Endothelial cell (in vitro differentiated cells): ENCODE measurements at places on chromosomes 2 and 18.

DNA sequence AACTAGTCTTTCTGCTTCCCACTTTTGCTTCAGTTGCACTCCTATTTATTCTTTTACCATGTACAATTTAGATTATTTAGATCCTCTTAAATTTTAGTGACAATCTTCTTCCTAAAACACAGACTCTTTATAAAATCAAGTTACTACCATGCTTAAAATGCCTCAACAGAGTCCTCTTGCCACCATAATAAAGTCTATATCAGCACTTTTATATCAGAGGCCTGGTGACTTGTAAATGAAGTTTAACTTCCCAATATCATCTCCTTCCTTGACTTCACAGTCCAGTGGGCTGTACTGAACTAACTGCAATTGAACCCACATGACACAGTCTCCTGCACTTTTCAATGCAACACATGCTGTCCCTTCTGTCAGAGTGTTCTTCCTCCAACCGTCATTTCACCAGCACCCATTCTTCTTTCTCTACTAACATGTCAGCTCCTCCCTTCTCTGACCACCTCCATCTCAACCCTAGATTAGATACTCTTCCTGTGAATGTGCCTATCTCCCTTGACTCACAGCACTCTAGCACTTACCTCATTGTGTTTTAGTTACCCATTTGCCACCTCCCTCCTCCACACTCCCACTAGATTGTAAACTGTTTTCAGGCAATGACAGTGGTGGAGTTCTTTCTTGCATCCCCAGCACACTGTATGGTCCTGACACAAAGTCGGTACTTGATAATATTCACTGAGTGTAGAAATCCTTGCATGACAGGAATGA is 414.9 kb downstream of the SATB2 start:
- DNase-seq: no peak

GRCh38 chr2:70201831-70202230 is 11.0 kb upstream of the C2orf42 start:
- DNase-seq: no peak

DNA sequence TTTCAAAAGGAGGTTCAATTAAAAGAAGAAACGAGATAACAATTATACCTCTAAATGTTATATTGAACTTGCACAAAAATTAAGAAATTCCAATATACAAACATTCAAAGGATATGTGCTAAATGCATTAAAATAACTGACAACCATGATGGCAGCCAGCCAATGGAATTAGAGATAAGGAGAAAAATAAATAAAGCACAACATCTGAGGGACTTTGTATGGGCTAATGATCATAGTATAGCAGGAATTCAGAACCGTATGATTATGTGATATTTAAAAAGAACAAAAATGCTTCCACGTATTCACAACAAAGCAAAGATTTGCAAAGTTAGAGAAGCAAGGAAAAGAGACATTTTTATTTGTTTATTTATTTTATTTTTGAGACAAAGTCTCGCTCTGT is 1103.0 kb downstream of the CBLN2 start:
- no peak for DNase-seq

GRCh38 chr2:11417946-11418585 is 47.9 kb downstream of the E2F6 start:
- peak; percentile 26 for DNase-seq

DNA sequence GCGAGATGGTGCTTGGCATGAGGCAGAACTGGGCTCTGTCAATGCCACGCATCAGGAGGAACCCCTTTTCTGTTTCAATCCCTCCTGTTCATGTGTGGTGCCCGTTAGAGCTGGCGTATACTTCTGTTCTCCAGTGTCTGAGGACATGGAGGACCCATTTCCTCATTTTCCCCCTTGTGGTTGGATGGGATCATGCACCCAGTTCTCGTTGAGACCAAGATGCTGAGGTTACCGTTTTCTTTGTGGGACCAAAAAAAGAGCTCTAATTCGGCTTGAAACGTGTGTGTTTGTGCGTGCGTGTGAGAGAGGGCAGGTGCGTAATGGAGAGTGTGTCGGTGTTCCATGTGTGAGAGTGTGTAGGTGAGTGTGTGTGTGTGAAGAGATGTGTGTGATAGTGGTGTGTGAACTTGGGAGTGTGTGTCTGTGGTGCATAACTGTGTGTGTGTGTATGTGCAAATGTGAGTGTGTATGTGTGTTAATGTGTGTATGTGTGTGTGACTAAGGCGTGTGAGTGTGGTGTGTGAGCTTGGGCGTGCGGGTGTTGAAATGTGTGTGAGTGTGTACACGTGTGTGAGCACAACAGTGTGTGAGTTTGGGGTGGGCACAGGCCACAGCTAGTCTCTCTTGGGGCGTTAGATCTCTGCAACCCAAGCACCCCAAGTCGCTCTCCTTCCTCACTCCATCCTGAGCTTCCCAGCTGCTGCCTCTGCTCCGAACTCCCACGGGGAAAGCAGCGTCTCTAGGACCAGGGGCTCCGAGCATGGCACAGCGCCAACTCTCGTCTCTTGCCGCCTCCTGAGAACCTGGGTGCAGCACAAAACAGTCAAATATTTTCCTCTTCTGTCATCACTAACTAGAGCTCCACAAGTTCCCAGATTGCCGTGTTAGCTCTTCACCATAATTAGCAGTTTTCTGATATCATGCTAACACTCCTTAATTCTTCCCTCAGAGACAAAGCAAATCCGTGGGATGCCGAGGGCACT is 75.8 kb downstream of the LONRF2 start:
- peak; percentile 49 for DNase-seq

DNA sequence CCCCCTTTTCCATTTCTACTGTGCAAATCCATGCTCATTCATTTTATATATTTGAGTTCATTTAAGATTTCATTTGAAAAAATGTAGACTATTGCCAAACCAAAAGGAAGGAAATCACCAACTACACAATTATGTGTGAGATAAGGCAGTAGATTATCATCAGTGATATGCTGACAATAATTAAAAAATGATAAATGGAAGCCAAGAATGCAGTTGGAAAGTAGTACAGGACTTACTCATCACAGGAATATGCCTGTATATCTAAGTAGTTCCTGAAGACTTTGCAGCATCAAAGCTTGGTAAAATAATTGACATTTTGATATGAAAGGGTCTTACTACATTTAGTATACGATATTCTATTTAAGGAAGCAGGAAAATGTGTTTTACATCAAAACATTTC is 166.1 kb upstream of the OTX1 start:
- DNase-seq: no peak

DNA sequence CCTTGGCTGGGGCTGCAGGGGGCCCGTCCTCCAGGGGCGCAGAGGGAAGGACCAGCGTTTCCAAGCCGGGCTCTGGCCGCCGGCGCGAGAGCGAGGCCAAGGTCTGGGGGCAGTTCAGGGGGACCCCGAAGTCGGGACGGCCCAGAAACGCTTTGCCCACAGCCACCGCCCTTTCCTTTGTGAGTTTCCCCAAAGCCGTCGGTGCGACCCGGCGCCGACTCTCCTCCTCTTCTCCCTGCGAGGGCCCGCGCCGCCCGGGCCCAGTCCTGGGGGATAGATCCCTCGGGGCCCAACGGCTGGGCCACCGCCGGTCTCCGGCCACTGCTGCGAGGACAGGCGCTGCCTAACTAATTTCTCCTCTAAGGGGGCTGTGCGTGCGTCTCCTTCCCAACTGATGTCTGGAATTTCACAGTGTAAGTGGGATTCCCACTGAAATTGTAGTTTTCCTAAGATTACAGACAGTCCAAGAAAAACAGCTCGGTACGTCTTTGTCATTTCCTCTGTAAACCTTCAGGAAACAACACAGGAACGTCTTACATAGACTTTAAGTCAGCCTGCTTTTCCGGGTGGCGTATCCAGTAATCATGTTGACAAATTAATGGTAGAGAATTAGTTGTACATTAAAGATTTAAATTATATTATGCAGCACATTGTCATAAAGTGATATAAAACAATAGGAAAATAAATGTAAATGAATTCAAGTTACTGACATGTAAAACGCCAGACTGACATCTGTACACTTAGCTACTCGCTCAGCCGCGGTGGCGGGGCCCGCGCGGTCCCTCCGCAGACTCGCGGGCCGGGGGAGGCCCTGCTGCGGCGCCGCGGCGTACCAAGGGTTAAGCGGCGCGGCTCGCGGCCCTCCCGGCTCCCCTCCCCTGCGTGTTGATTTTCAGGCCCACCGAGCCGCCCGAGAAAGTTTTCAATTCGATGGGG is 139.4 kb upstream of the SIX3 start:
- DNase-seq: peak; percentile 50

- no peak for DNase-seq
These were observed 104.9 kb downstream of the DPP4 start for GRCh38 chr2:161969159-161969558.

- no peak for DNase-seq
These were observed 24.3 kb downstream of the TMEM247 start for GRCh38 chr2:46503686-46504085.

- DNase-seq: no peak
These were observed 95.1 kb downstream of the LRRTM1 start for GRCh38 chr2:80209458-80209857.

- no peak for DNase-seq
These were observed 36.0 kb upstream of the SELENOI start for GRCh38 chr2:26309921-26310320.

DNA sequence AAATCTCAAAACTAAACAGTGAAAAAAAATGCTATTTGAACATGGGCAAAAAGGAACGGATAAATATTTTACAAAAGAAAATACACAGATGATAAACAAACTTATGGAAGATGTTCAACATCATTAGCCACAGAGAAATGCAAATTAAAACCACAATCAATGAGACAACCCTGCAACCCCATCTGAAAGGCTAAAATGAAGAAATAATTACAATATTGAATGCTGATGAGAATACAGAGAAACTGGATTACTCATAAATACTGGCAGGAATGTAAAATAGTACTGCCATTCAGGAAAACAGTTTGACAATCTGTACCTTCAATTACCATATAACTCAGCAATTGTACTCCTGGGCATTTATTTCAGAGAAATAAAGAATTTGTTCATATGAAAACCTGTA is 193.1 kb upstream of the UBE2E3 start:
- DNase-seq: no peak

- no peak for DNase-seq
These were observed 131.2 kb downstream of the TMX3 start for GRCh38 chr18:68583685-68584084.

DNA sequence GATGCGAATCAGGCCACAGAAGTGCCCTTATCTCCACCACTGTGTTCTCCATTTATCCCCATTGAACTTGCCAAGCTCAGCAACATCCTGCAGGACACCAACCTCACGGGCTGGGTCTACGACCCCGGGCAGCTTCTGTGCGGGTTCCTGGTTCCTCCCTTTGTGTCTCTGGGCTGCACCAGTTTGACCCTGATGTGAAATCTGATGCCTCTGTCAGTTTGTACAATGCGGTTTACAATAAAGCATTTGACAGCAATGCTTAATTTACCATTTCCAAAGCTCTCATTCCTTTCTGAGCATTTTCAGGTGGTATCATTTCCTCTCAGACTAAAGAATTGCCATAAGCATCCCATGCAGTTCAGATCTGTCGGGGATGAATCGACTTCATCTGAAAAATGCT is 3.3 kb upstream of the TMEM18 start:
- no peak for DNase-seq

DNA sequence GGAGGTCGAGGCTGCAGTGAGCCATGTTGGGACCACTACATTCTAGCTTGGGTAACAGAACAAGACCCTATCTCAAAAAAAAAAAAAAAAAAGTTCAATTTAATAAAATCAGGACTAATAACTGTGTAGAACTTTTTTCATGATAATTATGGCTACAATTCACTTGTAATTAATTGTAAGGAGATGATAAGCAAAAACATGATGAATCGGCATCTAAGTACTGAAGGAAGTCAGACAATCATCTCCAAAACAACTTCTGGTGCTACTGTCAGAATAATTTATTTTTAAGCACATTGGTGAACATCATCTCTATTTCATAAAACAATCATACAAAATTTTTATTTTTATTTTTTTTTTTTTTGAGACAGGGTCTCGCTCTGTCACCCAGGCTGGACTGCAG is 9.7 kb upstream of the MTHFD2 start:
- DNase-seq: no peak

- no peak for DNase-seq
These were observed 264.2 kb downstream of the RPRM start for GRCh38 chr2:153214337-153214736.

GRCh38 chr18:49123431-49123830 is 172.7 kb upstream of the SMAD7 start:
- DNase-seq: no peak

- DNase-seq: no peak
These were observed 73.0 kb upstream of the ST3GAL5 start for GRCh38 chr2:85961754-85962153.

DNA sequence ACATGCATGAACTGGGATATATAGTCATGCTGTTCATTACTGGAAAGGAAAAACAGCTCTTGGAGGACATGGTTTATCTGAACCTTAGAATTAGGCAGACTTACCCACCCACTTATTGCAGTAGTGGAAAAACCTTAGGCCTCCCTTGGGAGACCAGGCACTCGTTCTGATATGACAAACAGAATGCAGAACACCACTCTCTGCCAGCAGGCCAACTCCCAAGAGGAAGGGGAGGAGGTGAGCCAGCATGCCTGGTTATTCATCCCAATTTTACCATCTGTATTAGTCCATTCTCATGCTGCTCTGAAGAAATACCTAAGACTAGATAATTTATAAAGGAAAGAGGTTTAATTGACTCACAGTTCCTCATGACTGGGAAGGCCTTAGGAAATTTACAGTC is 17.5 kb downstream of the C18orf63 start:
- DNase-seq: no peak

GRCh38 chr18:11497585-11497984 is 111.8 kb upstream of the SLC35G4 start:
- DNase-seq: no peak

DNA sequence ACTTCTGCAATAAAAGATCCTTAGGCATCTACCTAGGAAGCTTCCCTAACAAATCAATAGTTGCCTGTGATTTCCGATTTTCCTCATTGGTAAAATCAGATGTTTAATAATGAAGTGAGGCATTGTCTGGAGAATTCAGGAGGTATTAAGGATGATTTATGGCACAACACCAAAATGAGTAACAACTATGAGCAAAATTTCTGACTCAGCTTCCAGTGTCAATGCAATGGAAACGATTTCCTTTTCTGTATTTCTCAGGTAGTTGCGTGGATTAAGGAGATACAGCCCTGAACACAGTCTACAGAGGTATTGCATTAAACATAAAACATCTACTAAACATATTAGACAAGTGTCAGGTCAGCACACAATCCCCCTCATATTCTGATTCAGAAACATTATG is 99.5 kb downstream of the EPB41L3 start:
- DNase-seq: no peak

DNA sequence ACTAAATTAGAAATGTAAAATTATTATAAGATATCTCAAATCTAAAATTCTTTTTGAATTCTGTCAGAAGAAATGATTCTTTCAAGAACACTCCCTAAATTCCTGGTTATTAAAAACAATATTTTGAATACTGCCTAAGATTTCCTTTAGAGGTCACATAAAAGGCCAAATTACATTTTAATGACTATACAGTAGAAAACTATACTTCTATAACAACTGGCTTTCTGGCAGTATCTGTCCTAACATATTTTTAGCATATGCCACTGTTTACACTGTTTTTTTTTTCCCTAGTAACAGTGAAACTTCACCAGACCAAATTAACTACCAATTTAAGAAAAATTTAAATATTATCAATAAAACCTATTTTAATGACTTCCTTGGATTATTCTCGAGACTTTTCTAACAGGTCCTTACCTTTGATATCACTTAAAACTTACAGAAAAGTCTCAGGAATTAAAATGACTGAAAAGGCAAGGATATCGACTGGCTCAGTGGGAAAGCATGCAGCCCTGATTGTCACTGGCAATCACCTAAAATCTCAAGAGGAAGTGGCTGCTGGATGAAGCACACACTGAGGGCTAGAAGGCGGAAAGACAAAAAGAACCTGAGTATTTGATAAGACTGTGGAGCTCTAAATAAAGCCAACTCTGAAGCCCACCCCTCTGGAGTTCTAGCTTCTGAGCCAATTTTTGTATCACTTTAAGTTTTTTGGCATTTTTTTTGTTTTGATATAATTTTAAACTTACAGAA is 59.6 kb downstream of the SPIRE1 start:
- peak; percentile 21 for DNase-seq
